H1 (cell line): ENCODE measurements at places on chromosomes 13 and 19. TPM values are rescaled to one million over a fixed set of nuclear protein-coding genes. Genes with fewer than 3 reads are reported as not detected.

GRCh38 chr19:16446108-16446723, 25.6 kb downstream of the EPS15L1 start:
- no peak for DNase-seq
- H3K36me3 ChIP-seq: no peaks in the 10 kb centered on the region
- H3K4me3 ChIP-seq: no peak overlapping the region
- H3K4me1 ChIP-seq: peaks cover 4% of the 10 kb centered on the region; the same call in 1 of the 2 replicates

Gene GAPDHS
- total RNA-seq: not detected in 2 replicates

DNA sequence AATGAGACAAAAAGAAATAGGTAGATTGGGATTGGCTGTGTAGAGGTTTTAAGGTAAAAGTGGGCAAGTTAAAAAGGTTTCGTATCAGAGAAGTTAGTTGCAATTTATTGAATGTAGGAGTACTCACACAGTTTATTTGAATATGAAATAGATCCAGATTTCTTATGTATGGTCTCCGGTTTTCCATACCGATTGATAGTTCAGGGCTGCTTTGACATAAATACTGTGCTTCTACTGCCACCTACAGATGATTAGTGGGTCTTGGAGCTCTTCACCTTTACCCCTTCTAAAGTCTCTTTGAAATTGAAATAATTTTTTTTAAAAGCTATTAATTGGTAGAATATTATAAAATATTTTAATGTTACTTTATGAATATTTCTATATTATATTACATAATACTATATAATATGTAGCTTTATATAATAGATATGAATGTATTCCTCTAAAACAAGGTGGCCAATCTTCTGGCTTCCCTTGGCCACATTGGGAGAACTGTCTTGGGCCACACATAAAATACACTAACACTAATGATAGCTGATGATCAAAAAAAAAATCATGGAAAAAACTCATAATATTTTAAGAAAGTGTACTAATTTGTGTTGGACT, 7.7 kb upstream of the GPR18 start:
- H3K36me3 ChIP-seq: no peaks in the 10 kb centered on the region
- H3K4me3 ChIP-seq: no peak overlapping the region
- no peak overlapping the region for H3K27ac ChIP-seq

Gene ZNF304
- 9.1 and 10.5 TPM in 2 replicates for total RNA-seq

GRCh38 chr13:23946067-23946466, 48.8 kb upstream of the C1QTNF9B start:
- H3K27ac ChIP-seq: no peak overlapping the region
- DNase-seq: no peak
- no peaks in the 10 kb centered on the region for H3K27me3 ChIP-seq
- H3K4me1 ChIP-seq: no peaks in the 10 kb centered on the region
- no peak overlapping the region for H3K4me3 ChIP-seq

GRCh38 chr13:32443111-32443510, 15.2 kb upstream of the N4BP2L1 start:
- DNase-seq: no peak

- no peak overlapping the region for H3K27ac ChIP-seq
- H3K36me3 ChIP-seq: no peaks in the 10 kb centered on the region; the same call in 1 of the 2 replicates
- no peak for DNase-seq
- H3K27me3 ChIP-seq: no peaks in the 10 kb centered on the region
- no peak overlapping the region for H3K4me3 ChIP-seq
- no peaks in the 10 kb centered on the region for H3K4me1 ChIP-seq
These were observed 7.9 kb downstream of the SIPA1L3 start for GRCh38 chr19:37914908-37915307.

- no peaks in the 10 kb centered on the region for H3K27me3 ChIP-seq
- H3K4me3 ChIP-seq: no peak overlapping the region
- H3K4me1 ChIP-seq: no peaks in the 10 kb centered on the region
- no peaks in the 10 kb centered on the region for H3K36me3 ChIP-seq
- DNase-seq: no peak
These were observed 12.7 kb upstream of the KBTBD6 start for GRCh38 chr13:41145136-41145908.

DNA sequence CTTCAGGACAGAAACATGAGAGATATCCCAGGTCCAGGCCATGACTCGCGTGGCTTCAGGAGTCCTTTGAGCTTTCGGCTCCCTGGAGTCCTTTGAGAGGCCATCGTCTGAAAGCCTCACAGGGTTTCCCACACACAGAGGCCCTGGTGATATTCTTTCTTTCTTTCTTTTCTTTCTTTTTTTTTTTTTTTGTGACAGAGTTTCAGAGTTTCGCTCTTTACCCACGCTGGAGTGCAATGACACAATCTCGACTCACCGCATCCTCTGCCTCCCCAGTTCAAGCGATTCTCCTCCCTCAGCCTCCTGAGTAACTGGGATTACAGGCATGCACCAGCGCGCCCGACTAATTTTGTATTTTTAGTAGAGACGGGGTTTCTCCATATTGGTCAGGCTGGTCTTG, 5.5 kb downstream of the SIN3B start:
- no peak overlapping the region for H3K4me3 ChIP-seq
- H3K27ac ChIP-seq: no peak overlapping the region
- H3K27me3 ChIP-seq: no peaks in the 10 kb centered on the region
- DNase-seq: no peak

DNA sequence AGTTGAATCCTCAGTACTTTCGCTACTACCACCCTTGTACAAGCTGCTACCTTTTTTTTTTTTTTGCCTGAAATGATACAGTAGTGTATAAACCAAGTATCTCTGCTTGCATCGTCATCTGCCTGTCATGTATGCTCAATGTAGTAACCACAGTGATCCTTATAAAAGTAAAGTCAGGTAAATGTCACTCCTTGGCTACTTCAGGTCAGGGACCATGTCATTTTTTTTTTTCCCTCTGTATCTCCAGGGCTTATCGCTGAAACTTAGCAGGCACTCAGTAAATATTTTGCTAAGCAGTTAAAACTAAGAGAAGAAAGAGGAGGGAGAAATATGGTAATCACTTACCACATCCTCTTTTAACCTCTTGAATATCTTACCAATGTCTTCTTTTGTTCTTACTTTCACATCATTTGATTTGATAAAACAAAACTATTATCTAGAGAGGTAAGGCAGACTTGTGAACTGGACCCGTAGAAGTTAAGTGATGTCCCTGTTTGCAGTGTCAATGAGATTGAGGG, 96.8 kb upstream of the KLF12 start:
- no peaks in the 10 kb centered on the region for H3K4me1 ChIP-seq
- no peak for DNase-seq
- no peaks in the 10 kb centered on the region for H3K27me3 ChIP-seq

GRCh38 chr13:106183410-106184065, 351.9 kb downstream of the EFNB2 start:
- H3K4me3 ChIP-seq: no peak overlapping the region
- H3K4me1 ChIP-seq: no peaks in the 10 kb centered on the region
- H3K27ac ChIP-seq: no peak overlapping the region

- DNase-seq: no peak
- peaks cover 9% of the 10 kb centered on the region; the same call in 1 of the 2 replicates for H3K4me1 ChIP-seq
- H3K27ac ChIP-seq: no peak overlapping the region
These were observed 308.5 kb upstream of the TMTC4 start for GRCh38 chr13:100983111-100983510.

DNA sequence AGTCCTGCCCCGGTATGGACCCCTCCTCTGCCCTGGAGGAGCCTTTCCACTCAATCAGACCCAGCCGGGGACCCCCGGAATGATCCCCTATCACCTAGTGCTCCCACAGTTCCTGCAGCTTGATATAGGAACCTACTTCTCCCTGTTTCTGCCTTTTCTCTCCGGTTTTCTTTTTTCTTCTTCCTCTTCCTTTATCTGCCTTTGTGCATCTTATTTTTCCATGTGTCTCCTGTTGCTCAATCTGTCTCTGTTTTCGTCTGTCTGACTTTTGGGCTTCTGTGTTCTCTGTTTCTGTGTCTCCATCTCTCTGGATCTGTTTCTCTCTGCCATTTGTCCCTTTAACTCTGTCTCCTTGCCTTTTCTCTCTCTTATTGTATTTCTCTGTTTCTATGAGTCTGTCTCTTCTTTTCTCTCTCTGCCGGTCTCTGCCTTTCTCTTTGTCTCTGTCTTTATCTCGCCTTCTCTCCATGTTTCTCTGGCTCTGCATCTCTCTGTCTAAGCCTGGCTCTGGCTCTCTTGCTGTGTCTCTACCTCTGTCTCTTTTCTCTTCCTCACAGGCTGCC, 10.0 kb downstream of the MEGF8 start:
- H3K4me3 ChIP-seq: no peak overlapping the region
- no peak for DNase-seq
- H3K36me3 ChIP-seq: peaks cover 8% of the 10 kb centered on the region; the same call in 1 of the 2 replicates
- no peaks in the 10 kb centered on the region for H3K27me3 ChIP-seq
- H3K27ac ChIP-seq: no peak overlapping the region
- no peaks in the 10 kb centered on the region for H3K4me1 ChIP-seq

Gene GZMM
- total RNA-seq: 0.32 and 0.59 TPM in 2 replicates

Gene PSG4
- not detected in 2 replicates for total RNA-seq

Gene LGALS14
- 0.50 and 1.1 TPM in 2 replicates for total RNA-seq

DNA sequence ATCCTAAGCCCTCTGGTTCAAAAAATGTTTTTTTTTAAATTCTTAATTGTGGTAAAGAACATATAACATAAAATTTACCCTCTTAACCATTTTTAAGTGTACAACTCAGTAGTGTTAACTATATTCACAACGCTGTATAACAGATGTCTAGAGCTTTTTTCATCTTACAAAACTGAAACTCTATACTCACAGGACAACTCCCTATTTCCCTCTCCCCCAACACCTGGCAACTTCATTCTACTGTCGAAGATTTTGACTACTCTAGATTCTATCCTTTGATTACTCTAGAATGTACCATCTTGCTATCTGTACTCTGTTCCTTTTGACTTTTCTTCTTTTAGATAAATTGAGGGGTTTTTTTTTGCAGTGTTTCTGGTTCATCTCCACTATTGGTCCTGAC, 200.4 kb downstream of the KLF12 start:
- no peaks in the 10 kb centered on the region for H3K27me3 ChIP-seq
- no peak overlapping the region for H3K4me3 ChIP-seq
- peaks cover 5% of the 10 kb centered on the region; the same call in 1 of the 2 replicates for H3K4me1 ChIP-seq
- H3K27ac ChIP-seq: no peak overlapping the region
- no peak for DNase-seq
- H3K36me3 ChIP-seq: no peaks in the 10 kb centered on the region

DNA sequence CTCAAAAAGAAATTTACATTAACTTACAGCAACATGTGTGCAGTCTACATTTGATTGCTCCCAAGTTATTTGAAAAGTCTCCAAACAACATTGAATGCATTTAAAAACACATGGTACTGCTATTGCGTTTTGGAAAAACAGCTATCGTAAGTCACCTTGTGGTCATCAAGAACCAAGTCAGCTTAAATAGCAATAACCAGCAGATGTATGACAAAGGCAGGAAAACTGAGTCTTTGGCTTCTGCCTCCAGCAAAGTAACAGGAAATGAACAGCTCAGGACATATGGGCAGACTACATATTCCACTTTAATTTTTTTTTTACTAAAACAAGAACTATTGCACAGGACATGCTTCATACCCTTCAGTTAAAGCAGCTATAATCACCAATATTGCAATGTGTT, 580.6 kb upstream of the SPRY2 start:
- no peaks in the 10 kb centered on the region for H3K36me3 ChIP-seq
- no peak for DNase-seq
- no peak overlapping the region for H3K4me3 ChIP-seq
- no peaks in the 10 kb centered on the region for H3K27me3 ChIP-seq

Gene SUGT1
- total RNA-seq: 99.4 and 103 TPM in 2 replicates

Gene C13orf42
- 9.9 and 11.7 TPM in 2 replicates for total RNA-seq

- no peaks in the 10 kb centered on the region for H3K4me1 ChIP-seq
- no peak for DNase-seq
- no peaks in the 10 kb centered on the region for H3K36me3 ChIP-seq
- no peaks in the 10 kb centered on the region for H3K27me3 ChIP-seq
These were observed 54.7 kb downstream of the ZNF787 start for GRCh38 chr19:56066152-56067023.

Gene OR2Z1
- not detected in 2 replicates for total RNA-seq

DNA sequence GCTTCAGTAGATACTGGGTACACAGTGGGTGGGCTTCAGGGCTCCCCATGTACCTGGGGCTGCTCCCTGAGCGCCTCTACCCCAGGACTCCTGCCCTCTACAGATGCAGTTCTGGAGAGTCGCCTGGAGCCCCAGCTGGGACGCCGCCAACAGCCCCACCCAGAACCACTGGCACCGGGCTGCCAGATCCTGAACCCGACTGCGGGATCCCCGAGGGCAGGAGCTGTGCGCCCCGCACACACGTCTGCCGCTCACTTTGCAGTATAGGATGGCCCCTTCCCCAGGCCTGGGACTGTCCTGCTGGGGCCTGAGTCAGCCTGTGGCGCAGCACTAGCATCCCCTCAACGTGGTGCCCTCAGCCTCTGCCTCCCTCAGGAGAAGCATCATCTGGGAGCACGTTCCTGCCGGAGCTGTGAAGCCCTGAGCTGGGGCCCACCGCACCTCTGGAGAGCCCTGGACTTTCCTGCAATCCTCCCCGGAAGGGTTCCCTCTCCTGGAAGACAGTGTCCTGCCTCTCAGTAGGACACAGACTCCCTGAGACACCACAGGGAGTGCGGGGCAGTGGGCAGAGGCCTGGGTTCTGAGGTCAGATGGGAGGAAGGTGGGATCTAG, 3.7 kb downstream of the REXO1 start:
- no peak overlapping the region for H3K27ac ChIP-seq
- H3K36me3 ChIP-seq: no peaks in the 10 kb centered on the region
- H3K4me3 ChIP-seq: no peak overlapping the region
- DNase-seq: no peak
- H3K4me1 ChIP-seq: no peaks in the 10 kb centered on the region

DNA sequence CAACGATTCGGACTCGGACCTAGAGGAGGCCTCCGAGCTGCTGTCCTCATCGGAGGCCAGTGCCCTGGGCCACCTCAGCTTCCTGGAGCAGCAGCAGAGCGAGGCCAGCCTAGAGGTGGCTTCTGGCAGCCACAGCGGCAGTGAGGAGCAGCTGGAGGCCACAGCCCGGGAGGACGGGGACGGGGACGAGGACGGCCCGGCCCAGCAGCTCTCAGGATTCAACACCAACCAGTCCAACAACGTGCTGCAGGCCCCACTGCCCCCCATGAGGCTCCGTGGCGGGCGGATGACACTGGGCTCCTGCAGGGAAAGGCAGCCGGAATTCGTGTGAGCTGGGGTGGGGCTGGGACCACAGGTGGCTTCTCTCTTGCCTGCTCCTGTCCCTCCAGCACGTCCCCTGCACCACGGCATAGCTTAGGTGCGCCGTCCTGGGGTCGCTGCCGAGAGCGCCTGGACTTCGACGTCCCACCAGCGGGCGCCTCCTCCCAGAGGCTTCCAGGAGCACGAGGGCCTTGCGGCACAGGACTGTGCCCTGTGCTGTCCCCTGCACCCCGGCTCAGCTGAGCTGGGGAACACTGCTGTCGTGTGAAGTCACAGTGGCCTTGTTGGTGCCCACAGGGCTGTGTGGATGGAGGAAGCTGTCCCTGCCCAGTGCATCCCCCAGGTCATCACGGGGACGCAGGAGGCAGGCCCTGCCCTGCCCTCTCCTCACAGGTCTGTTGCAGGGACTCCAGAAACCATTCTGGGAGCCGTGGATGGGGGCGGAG, 9.3 kb downstream of the POLR2E start:
- no peaks in the 10 kb centered on the region for H3K27me3 ChIP-seq
- H3K27ac ChIP-seq: no peak overlapping the region
- peaks cover 7% of the 10 kb centered on the region; the same call in 1 of the 2 replicates for H3K4me1 ChIP-seq
- no peak overlapping the region for H3K4me3 ChIP-seq

DNA sequence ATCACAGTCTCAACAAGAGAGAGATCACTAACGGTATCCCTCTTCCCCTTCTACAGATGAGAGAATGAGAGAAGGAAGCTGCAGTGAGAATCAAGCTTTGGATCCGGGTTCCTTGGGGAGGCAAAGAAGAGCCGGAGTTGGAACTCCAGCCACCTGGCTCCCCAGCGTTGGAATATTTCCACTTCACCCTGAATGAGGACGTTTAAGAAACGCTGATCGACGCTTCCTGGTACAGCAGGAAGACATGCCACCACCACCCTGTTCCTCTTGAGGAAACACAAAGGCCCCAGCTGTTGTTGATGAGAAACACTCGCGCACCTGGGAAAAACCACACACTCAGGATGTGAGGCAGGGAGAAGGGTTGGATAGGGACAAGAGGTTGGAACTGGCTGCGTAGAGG, 11.3 kb upstream of the CACNG8 start:
- H3K36me3 ChIP-seq: no peaks in the 10 kb centered on the region; the same call in 1 of the 2 replicates
- no peaks in the 10 kb centered on the region for H3K27me3 ChIP-seq
- H3K27ac ChIP-seq: no peak overlapping the region
